Left cardiac atrium (tissue), 4 donors: ENCODE measurements at places on chromosomes 12 and 14. TPM values are rescaled to one million over a fixed set of nuclear protein-coding genes. Genes with fewer than 3 reads are reported as not detected.

Gene DCAF4
- total RNA-seq: 10.4 TPM

Gene C1RL
- total RNA-seq: 29.8 TPM

Gene KRT72
- total RNA-seq: not detected

DNA sequence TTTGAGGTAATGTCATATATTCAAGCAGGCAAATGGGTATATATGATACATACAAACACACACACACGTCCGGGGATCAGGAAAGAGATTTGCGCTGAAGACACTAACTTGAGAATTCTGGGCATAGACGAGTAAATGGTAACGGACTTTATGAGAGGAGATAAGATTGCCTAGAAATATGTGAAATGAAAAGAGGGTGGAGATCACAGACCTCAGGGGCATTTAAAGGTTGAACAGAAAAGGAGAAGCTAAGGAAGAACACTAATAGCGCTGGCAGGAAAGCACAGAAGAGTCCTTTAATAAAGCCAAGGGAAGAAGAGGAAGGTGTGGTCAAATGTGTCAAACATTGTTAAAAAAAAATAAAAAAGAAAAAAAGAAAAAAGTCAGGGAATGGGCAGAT lies 13.1 kb downstream of the CRY1 start:
- no peak for DNase-seq

GRCh38 chr14:73250317-73250713 lies 13.0 kb downstream of the PAPLN start:
- no peak for DNase-seq

DNA sequence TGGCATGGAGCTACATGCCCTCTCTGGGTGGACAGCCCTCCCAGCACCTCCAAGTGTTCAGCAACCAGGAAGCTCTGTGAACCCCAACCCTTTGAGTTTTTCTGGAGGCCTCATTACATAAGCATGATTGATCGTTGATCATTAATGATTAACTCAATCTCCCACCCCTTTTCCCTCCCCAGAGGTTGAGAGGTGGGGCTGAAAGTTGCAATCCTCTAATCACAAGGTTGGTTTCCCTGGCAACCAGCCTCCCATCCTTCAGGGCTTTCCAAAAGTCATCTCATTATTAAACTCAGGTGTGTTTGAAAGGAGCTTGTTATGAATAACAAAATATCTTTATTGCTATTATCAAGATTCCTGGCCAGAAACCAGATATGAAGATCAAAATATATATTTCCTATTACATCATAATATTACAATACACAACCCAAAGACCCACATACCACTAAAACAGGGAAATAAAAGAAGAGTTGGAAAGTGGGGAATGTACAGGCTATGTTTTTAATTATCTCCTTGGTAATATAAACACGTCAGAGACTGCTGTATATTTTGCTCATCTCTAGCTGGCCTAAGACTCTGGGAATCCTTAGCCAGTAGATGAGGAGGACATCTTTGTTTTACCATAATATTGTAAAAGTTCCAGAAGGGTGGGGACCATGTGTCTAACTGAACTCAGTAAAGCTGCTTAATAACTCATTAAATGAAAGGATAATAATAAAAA lies 73.6 kb downstream of the SSPN start:
- no peak for DNase-seq

GRCh38 chr14:95699412-95699811 lies 13.2 kb downstream of the TCL1B start:
- no peak for DNase-seq

- DNase-seq: no peak
Measured at GRCh38 chr14:74239848-74240793, 872 bp downstream of the VSX2 start.

DNA sequence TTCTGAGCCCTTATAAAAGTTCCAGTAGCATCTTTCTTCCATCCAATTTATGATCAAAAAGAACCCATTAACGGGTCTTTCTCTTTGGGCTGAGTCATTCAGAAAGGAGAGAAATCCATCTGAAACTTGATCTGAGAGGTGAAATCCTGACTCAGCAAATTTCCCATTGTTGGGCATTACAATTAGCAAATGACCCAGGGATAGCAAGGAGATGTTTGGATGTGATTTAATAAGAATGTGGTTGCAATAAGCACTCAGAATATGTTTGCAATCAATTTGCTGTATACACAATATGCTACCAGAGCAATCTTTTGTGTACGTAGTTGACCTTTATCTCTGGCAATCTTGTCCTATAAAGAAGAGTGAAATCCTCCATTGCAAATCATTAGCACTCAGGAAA lies 122.7 kb downstream of the CCDC60 start:
- no peak for DNase-seq

DNA sequence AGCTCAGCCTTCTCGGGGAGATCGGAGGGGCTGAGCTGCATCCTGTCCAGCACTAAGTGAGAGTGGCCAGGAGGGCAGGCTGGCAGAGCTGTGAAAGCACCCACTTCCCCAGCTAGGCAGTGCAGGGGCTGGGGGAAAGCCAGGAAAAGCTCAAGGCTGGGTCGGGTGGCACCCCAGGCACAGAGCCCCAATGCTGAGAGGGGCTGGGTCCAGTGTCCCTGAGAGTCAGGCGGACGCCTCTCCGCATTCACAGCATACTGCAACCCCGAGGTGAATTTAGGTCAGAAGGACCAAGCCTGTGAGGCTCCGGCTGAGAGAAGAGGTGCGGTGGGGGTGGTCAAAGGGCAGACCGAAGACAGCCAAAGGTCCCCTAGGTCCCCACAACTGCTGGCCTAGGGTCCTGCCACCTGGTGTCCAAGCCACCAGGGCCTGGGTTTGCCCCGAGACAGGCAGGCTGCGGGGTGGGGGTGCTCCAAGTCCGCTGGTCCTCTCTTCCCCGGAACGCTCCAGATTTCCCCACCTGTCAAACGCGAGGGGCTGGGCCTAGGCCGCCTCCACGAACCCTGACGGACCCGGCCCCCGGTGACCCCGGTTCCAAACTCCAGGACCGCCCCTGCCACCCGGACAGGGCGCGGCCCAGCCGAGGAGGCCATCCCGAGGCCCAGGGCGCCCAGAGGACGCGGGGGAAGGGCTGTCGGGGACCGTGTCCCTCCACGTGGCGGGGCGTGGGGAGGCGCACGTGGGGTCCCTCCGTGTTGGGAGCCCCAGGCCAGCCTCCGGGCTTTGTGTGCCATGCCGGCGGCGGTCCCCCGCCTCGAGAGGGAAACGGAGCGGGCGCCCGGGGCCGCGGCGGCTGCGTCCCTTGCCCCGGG lies 527 bp downstream of the CAMKK2 start:
- peak; percentile 23 for DNase-seq

DNA sequence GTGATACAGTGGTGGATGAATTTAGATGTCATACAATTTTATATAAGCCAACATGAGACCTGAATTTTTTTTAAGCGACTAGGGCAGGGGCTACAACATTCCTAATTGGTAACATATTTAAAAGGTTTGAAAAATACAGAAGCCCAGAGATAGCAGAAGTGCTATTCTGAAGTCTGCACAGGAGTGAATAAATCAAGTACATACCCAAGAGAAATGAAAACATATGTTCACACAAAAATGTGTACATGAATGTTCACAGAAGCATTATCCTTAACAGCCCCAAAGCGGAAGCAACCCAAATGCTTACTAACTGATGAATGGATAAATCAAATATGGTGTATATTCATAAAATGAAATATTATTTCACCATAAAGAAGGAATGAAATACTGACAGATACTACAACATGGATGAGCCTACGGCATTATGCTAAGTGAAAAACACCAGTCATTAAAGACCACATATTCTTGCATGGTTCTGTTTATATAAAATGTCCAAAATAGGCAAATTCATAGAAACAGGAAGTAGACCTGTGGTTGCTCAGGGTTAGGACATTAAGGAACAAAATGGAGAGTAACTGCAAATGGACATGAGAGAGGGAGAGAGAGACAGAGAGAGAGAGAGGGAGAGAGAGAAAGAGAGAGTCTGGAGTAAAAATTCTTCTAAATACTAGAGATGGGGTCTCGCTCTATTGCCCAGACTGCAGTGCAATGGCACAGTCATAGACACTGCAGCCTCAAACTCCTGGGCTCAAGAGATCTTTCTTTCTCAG lies 28.0 kb upstream of the GXYLT1 start:
- DNase-seq: no peak

- no peak for DNase-seq
Measured at GRCh38 chr14:78683981-78684380, 513.8 kb downstream of the NRXN3 start.

GRCh38 chr12:91958816-91959215 lies 186.8 kb downstream of the BTG1 start:
- no peak for DNase-seq

DNA sequence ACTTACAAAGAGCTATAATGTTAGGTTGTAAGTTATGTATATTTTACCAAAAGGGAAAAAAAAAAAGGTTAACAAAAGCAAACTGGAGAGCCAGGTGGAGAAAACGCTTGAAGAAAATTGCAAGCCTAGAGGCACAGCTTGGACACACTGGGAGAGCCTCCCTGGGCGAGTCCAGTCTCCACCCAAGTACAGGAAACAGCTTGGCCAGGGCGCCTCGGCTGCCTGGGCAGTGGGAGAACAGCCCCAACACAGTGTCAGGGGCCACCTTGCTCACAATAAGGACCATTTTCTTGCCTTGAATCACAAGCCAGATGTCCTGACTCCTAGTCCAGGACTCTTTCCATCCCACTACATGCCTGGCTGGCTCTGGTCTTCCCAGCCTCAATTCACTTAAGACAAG lies 33.3 kb downstream of the TTC7B start:
- no peak for DNase-seq

DNA sequence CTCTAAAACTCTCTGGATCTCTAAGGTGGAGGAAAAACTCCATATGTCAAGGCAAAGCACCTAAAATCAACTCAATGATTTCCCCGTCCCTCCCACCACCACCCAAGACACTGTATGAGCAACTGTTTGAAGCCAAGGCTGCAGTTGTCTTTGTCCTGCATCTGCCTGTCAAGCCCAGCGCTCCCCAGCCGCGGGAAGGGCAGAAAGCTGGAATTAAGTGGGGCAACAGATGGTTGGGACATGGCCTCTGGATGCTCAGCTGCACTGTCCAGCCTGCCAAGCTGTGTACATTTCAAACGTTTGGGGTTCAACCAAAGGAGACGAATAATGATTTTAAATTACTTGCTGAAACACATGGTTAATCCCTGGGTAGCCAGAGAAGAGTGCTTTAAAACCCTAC lies 42.2 kb upstream of the PTGR2 start:
- DNase-seq: no peak

DNA sequence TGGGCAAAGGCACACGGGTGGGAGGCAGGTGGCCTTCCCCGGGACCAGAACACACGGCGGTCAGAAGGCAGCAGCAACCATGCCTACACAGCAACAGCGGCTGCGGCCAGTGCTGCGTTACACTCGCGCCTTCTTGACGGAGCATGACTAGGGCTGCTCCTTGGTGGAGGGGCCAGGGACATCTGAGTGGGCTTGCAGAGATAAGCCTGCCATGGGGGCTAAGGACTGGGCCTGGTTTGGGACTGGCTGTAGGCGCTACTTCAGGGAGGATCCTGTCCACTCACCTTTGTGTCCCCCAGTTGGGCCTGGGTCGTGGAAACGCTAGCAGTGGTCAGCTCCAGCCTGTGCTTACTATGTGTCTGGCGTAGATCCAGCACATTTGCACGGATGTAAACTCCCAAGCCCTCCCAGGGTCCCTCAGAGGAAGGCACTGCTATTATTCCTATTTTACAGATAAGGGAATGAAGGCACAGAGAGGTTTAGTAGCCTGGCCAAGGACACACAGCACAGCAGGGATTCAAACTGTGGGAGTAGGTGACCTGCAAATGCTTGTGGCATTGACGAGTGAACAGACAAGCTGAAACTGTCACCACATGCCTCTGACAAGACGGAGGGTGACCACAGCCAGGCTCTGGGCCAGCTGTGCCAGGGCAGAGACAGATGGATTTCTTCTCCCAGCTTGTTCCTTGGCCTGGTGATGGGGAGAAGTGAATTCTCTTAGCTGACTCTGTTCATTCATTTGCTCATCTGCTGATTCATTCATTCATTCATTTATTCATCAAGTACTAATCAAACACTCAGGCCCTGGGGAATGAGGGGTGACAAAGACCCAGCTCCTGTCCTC lies 31.9 kb upstream of the DLK1 start:
- DNase-seq: no peak

DNA sequence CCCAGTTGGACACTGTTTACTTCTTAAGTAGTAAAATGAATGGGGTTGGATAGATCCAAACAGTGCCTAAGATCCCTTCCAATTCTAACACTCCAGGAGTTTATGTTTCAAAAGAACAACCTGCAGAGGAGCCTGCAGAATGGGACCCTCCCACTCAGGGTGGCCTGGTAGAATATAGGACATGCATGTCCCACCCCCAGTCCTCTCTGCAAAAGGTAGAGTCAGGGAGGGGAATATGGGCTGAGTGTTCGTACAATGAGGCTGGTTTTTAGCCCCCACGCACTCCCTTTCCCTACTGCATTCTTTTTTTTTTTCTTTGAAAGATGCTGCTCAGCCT lies 11.8 kb upstream of the NYNRIN start:
- DNase-seq: no peak

DNA sequence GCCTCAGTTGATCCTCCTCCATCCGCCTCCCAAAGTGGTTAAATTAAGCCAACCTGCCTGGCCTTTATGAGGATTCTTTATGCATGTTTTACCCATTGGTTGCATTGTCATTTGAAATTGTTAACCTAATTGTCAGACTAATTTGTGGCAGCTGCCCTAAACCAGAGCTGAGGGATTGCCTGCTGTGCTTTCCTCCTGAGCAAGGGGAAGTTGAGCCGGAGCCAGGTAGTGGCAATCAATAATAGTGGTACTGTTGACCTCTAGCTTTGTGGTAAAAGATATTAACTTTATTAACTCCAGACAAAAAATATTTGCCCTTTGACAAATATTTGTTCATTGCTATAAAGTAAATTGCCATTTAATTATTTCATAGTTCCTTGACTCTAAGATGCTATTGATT lies 5.6 kb upstream of the HEBP1 start:
- no peak for DNase-seq

DNA sequence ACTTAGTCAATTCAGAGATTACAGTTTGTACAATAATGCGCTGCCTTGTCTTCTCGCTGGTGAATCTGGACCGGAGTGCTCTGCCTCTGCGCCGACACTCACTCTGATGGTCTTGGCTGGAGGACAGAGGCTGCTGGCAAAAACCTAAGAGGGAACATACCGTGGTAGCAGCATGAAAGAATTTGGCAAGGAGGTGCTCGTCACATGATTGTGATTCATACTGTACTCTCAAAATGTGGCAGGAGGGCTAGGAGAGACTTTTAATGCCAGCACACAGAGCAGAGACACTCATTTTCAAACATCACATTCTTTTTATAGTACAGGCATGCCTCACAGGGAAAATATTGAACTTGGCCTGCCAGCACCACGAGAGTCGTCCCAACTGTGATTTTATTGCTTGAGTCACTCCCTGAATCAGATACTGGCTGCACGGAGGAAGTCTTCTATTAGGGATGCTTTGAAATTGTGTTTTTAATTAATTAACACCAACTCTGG lies 67.8 kb downstream of the HMGA2 start:
- peak; percentile 75 for DNase-seq

DNA sequence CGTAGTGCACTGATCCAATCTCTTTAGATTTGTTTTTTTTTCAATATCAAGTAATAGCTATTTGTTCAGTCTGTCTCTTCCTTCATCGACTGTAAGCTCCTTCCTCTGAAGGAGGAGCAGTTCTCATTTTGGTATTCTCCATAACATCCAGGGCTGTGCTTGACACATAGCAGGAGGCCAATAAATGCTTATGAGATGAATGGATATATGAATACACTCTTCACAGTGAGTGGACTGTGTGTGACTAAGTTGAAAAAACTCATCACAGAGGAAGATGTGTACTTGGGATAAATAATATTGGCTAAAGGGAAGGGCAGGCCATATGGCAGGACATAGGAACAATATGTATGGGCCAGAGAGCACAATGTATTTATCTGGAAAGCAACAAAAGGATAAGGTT lies 205.3 kb upstream of the PRICKLE1 start:
- no peak for DNase-seq
